ENCODE measurements at places on chromosomes 3 and 15.

GRCh38 chr3:34107669-34108068, 309.2 kb downstream of the PDCD6IP start:
- no peak for DNase-seq

DNA sequence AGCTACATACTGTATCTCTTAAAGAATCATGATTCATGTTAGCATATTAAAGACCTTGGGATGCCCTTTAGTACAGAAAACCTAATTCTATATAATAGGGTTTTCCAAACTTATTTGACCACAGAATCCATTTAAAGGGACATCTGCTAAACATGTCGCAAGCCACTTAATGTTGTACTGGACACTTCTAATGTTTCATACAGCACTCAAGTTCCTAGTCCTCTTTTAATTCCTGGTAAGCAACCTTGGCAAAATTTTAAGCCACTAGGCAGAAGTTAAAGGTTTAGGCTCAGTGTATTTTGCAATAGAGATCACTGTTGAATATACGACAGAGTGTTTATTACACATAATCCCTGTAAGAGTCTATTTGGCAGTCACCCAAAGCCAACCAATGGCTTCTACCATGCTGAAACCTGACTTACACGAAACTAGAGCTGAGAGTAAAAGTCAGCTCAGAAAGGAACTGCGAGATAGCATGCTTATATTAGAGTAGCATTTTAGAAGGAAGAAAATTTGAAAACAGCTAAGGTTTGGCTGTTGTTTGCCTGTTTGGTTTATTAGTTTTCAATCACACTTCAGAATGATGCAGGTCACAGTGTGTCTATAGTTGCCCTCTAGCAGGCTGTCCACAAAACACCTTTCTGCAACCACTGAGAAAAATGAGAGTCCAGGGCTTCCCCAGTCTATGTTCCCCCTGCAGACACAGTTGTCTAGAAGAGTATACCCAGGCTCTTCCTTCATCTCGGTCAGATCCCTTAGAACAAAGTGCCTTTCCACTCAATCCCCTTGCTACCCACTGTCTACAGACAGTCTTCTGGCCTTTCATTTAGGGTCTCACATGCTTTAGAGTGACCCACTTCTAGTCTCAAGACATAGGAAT, 104.4 kb downstream of the FMN1 start:
- DNase-seq: no peak

DNA sequence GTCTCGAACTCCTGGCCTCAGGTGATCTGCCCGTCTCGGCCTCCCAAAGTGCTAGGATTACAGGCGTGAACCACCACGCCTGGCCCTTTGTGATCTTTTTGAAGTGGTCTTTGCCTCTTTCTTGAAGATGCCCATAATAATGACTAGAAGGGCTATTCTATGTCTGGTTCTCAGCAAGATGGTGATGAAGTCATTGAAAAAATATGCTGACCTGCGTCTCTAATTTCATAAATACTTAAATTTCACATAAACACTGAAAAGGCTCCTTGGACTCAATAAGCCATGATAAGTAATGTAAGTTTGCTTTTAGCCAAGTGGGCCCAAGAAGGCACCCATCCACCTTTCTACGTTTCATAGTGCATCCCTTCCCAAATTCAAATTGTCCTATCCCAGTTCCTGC, 775 bp upstream of the MAPK6 start:
- DNase-seq: no peak

DNA sequence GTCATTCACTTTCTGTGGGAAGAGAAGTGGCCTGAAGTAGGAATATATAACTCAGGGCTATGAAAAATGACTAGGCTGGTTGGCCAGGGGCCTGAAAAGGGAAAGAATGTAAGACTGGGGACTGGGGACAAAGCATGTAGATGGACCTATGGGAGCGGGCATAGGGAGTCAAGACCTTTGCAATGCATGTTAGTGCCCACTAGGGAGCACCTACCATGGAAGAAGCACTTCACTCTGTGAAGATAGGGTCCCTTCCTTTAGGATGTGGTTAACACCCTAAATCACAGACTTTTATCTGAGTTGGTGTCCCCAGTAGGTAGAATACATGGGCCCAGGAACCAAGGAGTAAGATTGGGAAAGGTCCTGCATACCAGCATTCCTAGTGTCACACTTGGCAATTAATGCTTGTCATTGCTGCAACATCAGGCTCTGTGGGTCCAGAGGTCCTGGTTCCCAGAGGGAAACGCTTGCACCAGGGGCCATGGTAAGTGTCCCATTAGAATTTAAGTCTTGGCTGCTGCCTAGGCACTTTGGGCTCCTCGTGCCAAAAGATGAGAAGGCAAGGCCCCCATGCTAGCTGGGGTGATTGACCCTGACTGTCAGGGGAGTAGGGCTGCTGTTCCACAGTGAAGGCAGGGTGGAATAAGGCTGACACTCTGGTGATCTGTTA, 79.6 kb downstream of the CRYGS start:
- no peak for DNase-seq

- DNase-seq: no peak
Observed at GRCh38 chr3:113247675-113248458, 36.5 kb downstream of the BOC start.

GRCh38 chr3:126982471-126983175, at the start of gene PLXNA1:
TSS of gene PLXNA1 (plus strand) at chr3:126983115. CDS start at chr3:126988594, 5,479 bp downstream.
- peak; percentile 76 for DNase-seq

DNA sequence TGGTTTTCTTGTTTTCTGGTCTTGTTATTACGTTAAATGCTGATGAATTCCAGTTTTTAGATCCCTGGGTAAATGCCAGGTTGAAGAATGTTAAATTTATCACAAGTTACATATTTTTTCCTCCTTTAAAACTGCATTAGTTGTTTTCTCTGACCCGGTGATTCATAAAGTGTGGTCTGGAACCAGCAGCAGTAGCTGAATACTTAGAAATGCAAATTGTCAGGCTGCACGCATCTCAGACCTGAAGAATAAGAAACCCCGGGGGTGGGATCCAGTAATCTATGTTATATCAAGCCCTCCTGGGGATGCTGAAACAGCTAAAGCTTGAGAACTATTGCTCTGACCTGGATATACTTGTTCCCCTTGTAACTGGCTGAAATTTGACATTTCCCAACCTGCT, 69.1 kb downstream of the PEX5L start:
- no peak for DNase-seq

DNA sequence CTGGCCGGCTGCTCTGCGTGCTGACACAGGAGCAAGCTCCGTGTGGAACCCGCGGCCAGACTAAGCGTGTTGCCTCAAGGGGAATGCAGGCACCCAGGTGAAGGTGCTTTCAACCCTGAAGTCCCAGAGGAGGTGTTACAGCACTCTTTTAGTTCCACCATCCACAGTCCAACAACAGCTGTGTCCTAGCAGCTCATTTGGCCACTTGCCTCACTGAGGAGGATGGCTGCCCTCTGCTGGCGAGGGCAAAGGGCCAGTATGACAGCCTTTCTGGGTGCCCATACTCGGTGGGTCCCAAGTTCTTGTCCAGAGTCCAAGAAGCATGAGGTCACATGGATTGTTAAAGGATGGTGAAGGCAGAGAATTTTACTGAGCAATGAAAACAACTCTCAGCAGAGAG, 87.8 kb downstream of the C3orf85 start:
- DNase-seq: no peak

DNA sequence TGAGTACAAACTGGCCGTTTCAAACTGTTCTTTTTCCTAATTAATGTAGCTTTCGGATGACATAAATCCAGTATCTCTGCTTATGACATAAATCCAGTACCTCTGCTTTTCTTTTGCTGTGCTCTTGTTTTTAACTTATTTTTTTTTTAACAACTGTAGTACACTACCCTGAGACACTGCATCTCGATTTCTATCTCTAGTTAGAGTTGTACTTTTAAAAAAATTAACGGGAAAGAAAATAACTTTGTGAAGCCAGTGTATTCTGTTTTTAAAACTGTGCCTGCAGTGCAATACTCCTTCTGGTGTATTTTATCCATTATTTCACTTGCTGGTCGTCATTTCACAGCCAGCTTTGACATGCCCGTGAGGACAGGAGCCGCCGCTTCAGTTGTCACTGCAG, 46.6 kb downstream of the ASB7 start:
- no peak for DNase-seq

GRCh38 chr3:106068381-106068780, 199.6 kb upstream of the CBLB start:
- DNase-seq: no peak

- DNase-seq: no peak
Observed at GRCh38 chr3:179504371-179504770, 53.1 kb upstream of the GNB4 start.

GRCh38 chr3:189588070-189588469, 43.1 kb upstream of the TP63 start:
- no peak for DNase-seq

DNA sequence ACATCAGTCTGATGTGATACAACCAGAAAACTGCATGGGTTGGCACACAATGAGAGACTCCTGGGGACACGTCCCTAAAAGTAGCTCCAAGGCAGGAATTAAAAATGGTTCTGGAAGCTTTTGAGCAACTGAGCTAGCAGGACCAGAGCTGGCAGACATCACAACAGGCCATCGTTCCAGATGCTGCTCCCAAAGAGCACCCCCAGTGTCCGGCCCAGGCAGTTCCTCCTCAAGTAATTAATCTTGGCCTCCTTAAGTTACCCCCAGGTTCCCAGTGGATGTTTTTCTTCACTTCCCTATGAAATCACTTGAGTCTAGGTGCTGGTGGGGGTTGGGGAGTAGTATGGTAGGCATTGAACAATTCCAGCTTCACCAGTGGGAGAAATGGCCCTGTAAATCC, 711.6 kb downstream of the MECOM start:
- DNase-seq: no peak

- no peak for DNase-seq
Observed at GRCh38 chr3:189353988-189354889, 182.5 kb downstream of the TPRG1 start.

- no peak for DNase-seq
Observed at GRCh38 chr3:123687286-123687685, 102.4 kb upstream of the HACD2 start.

DNA sequence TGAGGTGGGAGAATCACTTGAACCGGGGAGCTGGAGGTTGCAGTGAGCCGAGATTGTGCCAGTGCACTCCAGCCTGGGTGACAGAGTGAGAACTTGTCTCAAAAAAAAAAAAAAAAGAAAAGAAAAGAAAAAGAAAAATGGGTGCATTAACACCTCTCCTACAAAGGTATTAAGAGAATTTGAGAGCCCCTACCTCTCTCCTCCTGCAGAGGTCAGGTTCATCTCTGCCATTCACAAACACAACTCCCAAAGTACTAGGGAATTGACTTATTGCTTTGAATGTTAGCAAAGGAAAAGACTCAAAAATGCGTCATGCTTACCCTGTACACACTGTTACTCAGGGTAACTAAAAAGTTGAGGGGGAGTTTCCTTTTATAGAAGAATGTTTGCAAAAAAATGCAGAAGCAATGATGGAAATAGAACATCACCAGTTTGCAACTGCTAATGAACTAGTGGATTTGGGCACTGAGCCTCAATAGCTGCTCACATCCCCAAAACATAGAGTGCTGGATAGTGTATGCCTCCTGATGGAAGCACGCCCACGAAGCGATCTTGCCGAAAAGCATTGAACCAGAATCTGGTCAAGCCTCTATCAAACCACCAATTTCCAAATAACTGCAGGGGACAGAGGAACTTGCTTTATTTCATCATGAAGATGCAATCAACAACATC, 15.5 kb upstream of the LYZL4 start:
- DNase-seq: no peak

DNA sequence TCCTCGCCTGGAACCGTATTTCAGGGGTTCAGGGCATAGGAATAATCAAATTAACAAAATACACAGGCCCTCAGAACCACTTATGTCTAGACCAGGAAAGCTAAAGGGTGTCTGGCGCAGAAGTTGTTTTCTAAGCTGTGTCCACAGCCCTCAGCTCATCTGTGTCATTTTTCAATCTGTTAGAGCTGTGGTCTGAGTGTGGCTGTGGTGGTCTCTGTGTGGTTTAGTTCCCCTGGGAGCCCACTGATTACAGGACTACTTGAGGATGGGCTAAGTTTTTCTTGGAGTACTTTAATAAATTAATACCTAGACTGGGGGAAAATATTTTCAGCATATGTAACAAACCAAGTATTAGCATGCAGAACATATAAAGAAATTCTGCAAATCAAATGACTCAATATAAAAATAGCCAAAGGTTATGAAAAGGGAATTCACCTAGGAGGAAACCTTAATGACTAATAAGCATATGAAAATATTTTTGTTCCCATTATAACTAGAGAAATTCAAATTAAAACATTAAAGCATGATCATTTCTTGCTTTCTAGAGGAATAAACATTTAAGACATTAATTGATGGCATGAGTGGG, 186.3 kb downstream of the SATB1 start:
- no peak for DNase-seq

- DNase-seq: no peak
Observed at GRCh38 chr3:55724821-55725220, 237.7 kb upstream of the WNT5A start.

GRCh38 chr3:16810593-16811367, 74.0 kb upstream of the PLCL2 start:
- DNase-seq: no peak

- no peak for DNase-seq
Observed at GRCh38 chr15:83845230-83845629, 191.3 kb downstream of the ADAMTSL3 start.

GRCh38 chr3:180252683-180253082, 215.9 kb upstream of the PEX5L start:
- DNase-seq: no peak

- no peak for DNase-seq
Observed at GRCh38 chr15:61393949-61394348, 164.8 kb upstream of the RORA start.

DNA sequence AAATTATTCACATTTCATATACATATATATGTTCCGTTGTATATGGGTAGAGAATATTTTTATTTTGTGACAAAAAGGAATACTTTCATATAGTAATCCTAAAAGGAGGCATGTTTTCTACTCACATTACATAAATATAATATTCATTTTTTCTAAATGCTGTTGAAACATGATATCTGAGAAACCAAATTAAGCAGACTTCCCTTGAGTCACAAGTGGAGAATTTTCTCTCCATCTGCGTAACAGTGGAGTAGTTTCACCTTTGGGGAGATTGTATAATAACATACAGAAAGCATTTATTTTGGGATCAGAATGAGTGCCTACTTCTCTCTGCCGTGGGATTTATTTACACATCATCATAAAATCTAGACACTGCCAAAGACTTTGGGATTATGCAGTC, 849.8 kb downstream of the NSUN3 start:
- DNase-seq: no peak

DNA sequence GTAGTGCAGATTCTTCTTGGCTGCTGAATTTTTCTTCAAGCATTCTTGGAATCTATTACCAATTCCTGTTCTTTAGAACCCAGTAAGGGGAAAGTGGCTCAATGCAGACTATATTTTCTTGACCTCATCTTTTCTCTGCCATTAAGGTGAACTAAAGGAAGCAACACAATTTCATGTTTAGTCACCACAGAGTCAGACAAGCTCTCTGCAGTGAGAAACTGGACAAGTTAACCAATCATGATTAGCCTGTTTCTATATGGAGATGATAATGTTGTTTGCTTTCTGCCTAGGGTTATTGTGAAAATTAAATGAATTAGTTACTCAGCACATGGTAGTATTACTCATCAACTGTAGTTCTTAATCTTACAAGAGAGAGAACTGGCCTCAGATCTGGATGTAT, 1075.1 kb downstream of the AGBL1 start:
- DNase-seq: no peak

GRCh38 chr3:52245322-52246263, at the start of gene PPM1M:
TSS of gene PPM1M (plus strand) at chr3:52245759. CDS start at chr3:52245825, 66 bp downstream.
- DNase-seq: peak; percentile 64

- no peak for DNase-seq
Observed at GRCh38 chr3:177440456-177441104, 243.3 kb upstream of the TBL1XR1 start.

Measured in T-cell (primary cell).